ENCODE measurements at places on chromosomes 3 and 15.

DNA sequence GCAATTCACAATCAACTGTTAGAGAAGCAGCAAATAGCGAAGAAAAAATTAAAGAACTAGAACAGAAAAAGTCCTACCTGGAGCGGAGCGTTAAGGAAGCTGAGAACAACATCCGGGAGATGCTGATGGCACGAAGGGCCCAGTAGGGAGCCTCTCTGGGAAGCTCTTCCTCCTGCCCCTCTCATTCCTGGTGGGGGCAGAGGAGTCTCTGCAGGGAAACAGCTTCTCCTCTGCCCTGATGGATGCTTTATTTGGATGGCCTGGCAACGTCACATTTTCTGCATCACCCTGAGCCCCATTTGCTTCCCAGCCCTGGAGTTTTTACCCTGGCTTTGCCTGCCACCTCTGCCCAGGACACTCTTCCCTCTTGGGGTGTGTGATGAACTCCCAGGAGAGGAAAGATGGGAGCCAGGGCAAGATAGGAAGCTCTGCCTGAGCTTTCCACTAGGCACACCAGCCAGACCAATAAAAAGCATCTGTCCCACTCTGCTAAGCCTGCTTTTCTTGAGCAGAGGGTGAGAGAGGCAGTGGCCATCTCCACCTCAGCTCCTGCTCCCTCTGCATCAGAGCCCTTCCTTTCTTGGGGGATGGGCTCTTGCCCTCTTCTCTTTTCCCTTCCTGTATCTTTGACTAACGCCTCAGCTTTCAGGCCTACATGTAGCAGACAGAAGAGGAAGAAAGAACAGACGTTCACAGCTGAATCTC is 39.4 kb downstream of the PPARG start:
- no peak for DNase-seq

DNA sequence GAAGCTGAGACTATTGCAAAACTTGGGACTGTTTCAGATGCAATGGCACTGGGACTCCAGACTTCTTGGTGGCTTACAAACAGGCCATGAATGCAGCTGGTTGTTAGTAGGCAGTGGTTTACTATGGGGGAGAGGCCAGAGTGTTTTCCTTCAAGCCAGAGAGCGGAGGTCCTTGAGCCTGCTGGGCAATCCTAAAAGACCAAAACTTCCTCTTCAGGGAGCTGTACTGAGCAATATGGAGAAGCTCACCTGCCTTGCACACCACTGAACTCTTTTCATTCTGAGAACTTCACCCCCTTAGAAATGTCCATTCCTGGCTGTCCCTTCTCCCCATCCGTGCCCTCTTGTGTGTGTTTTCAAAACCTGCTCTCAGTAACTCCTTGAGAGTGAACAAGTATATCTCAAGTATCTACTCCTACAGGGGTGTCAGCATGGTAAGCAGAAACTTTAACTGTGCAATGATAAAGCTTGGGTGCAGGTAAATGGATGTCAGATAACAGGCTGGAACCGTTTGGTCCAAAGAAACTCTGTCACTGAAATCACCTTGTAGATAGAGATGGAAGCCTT is 213.9 kb downstream of the CLSTN2 start:
- no peak for DNase-seq

GRCh38 chr15:101617390-101617965 is 34.7 kb downstream of the TM2D3 start:
- no peak for DNase-seq

GRCh38 chr15:61057830-61058529 is 171.1 kb downstream of the RORA start:
- no peak for DNase-seq

DNA sequence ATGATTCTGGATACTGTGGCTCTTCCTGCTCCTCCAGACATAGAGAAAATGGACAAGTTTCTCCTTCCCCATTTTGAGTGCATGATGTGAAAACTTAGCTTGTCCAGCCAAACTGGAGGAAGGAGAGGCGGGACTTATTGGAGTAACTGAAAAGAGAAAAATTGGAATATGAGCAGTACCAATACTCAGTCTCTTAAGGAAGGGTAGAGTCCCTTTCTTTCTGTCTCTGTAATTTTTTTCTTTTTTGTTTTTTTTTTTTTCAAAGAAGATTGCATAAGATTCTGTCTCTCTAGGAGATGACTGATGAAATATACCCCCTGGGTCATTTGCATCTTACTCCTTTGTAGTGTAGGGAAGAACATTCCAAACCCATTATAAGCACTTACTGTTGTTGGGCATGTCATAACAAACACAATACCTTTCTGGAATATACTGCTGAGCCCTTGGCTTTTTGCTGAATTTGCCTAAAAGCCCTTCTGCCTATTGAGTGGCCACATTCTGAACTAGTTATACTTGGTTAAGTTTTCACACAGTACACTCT is 498.1 kb upstream of the TPRG1 start:
- no peak for DNase-seq

GRCh38 chr3:124886168-124887056 is 753 bp downstream of the ITGB5 start:
- DNase-seq = no peak

GRCh38 chr3:87626546-87626945 is 350.2 kb upstream of the POU1F1 start:
- DNase-seq = no peak

DNA sequence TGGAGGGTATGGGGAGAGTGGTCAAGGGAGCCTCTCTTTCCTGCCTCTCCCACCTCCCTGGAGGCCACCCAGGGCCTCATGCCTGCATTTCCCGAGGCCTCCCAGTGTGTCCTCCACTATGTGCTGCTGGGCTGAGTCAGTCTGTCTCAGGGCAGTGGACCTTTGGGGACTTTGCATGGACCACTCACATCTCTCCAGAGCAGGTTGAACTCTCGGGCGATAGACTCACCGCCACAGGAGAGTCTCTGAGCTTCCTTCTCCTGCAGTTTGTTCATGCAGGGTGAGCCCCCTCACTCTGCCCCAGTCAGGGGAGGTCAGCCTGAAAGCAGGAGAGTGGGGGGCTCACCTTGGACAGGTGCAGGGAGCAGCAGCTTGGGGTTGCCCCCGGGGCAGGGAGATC is 60.5 kb upstream of the SEC22A start:
- DNase-seq = no peak

GRCh38 chr3:37032961-37033360 is 39.6 kb downstream of the MLH1 start:
- no peak for DNase-seq

GRCh38 chr3:156511987-156512677 is 42.8 kb downstream of the SSR3 start:
- DNase-seq = no peak

GRCh38 chr3:18111796-18112232 is 313.3 kb downstream of the SATB1 start:
- no peak for DNase-seq

GRCh38 chr3:23835087-23835486 is 29.3 kb downstream of the UBE2E1 start:
- DNase-seq = no peak

- no peak for DNase-seq
Observed at GRCh38 chr3:155196131-155197021, 97.1 kb downstream of the STRIT1 start.

DNA sequence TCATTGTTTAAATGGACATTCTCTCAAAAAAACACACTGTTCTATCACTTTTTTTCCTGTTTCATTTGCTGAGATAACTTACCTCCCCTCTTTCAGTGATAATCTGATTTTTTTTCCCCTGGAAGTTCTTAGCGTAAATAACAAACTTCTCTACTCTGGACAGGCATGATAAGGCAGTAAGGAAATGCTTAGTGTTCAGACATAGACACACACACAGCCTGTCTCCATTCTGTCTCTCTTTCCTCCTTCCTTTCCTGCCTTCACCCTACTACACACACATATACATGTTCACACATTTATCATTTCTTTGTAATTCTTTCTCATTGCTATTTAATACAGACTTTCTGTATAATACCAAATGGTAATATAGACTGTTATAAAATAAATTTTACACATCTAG is 470.8 kb upstream of the ROBO1 start:
- no peak for DNase-seq

GRCh38 chr3:128376516-128376915 is 90.2 kb downstream of the DNAJB8 start:
- no peak for DNase-seq

GRCh38 chr3:100775669-100776068 is 66.4 kb downstream of the TFG start:
- no peak for DNase-seq

GRCh38 chr15:31557899-31558298 is 231.3 kb downstream of the KLF13 start:
- DNase-seq = no peak

- DNase-seq = no peak
Observed at GRCh38 chr3:181694805-181695660, 16.7 kb upstream of the SOX2 start.

- no peak for DNase-seq
Observed at GRCh38 chr3:30770387-30770786, 124.1 kb downstream of the GADL1 start.

Data from NCI-H187 (cell line).